ENCODE measurements at places on chromosomes 2 and 18. TPM values are rescaled to one million over a fixed set of nuclear protein-coding genes. Genes with fewer than 3 reads are reported as not detected.

- DNase-seq = no peak
These were observed 58.8 kb upstream of the FZD5 start for GRCh38 chr2:207828361-207829057.

GRCh38 chr2:217713395-217714286, 289.2 kb downstream of the TNS1 start:
- peak; percentile 59 for DNase-seq

GRCh38 chr2:16318051-16318450, 347.6 kb downstream of the CYRIA start:
- DNase-seq = no peak

ANKRD30B gene
- not detected for total RNA-seq

DNA sequence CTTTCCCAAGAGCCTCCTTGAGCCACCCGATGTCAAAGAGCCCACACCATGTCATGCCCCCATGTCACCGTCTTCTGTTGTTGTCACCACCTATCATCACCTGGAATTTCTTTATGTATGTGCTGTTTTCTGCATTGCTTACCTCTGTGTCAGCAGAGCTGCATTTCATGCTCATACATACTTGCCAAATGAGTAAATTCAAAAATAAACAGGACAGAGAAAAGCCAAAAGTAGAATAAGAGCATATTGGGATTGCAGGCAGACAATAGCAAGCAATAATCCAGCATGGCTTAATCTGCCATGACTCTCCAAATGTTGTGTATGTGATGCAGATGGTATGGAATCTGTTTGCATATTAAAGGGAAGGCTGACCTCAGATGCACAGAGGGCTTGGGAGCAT, 15.3 kb upstream of the RGPD4 start:
- DNase-seq = no peak

DNA sequence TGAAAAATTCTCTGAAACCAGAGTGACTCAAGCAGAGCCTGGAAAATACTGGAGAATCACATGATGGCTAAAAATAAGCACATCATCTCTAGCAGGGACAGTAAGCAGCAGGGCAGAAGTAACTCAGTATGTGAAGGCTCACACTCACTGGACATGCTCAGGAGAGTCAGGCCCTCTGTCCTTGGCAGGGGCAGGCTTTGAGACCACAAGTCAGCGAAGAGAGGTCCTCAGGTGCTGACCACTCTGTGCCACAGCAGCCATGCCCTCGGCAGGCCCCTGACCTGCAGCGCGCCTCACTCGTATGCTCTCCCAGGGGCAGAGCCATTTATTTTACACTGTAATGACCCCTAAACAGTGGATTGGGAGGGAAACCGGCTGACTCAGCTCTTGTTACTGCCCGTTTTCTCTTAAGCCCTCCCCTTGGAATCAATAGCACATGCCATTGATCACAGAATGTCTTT, 76.8 kb downstream of the MAPRE2 start:
- no peak for DNase-seq

GRCh38 chr2:201887773-201888425, 81.6 kb downstream of the CDK15 start:
- no peak for DNase-seq

COL4A4 gene
- total RNA-seq = not detected

DNA sequence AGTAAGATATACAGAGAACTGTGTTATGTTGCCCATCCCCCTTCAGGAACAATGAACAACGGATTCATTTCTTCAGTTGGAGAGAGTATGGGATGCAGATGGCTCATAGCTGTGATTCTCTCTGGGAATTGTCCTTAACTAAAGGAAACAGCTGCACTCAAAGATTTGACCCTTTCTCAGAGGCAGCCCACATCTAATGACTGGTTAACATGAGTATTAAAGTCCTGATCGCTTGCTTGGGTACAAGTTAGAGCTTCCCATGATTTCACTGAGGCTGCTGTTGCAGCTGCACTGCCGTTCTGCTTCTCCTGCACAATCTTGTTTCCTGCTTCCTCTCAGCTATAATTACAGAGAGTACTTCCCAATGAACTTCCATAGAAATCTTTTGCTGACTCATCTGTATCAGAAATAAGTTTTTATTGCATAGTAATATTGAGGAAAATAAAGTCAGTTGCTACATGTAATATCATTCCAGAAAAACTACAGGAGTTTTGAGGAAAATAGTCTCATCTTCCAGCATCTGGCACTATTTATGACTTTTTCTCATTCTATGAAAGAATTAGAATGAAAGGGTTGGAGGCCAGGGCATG, 12.8 kb upstream of the SCN9A start:
- DNase-seq = no peak

ASB18 gene
- total RNA-seq = not detected

DNA sequence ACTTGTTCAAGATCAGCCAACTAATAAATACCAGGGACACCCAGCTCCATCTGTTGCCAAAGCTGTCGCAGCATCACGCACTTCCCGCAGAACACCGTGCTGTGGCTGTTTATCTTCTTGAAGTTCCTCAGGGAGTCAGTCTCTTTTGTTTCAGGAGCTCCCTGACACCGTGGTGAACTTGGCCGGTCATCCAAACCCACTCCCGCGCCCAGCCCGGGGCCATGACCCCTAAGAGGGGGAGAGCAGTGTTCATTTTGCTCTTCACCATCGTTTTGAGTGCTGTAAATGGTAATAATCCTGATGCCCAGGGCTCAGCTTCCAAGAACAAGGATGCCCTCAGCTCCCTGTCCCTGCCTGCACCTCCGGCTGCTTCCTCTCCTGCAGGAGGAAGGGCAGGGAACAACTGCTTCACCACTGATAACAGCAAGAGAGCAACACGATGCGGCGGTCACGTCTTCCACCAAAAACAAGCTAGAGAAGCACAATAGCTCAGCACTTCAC, 131.4 kb downstream of the SEPTIN10 start:
- DNase-seq = no peak

- no peak for DNase-seq
These were observed 16.9 kb downstream of the ZNF236 start for GRCh38 chr18:76839086-76839794.
